Fibroblast of skin of right quadriceps (primary cell): ENCODE measurements at places on chromosomes 6 and 20.

- DNase-seq: peak; percentile 33
Observed at GRCh38 chr20:10672624-10673127, 1.1 kb downstream of the JAG1 start.

GRCh38 chr6:90703336-90703735 lies 116.5 kb upstream of the MAP3K7 start:
- DNase-seq: no peak

GRCh38 chr6:136092897-136093296 lies 157.2 kb downstream of the MTFR2 start:
- DNase-seq: no peak

DNA sequence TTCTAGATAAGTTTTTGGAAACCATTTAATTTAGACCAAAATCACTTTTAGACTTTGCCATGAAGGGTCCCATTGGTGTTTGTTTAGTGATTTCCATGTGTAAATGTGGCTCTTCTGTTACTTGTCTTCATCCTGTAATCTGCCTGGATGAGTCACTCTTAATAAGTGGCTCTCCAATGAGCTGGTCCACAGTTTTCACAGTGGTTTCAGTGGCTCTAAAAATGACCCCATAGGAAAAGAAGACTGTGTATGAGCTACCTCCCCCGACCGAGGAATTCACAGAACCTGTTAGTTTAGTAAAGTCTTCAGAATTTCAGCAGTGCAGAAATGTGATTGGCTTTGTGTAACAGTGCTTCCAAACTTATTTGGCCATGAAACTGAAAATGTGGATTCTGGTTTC lies 492.0 kb upstream of the MARCKS start:
- DNase-seq: peak; percentile 86

DNA sequence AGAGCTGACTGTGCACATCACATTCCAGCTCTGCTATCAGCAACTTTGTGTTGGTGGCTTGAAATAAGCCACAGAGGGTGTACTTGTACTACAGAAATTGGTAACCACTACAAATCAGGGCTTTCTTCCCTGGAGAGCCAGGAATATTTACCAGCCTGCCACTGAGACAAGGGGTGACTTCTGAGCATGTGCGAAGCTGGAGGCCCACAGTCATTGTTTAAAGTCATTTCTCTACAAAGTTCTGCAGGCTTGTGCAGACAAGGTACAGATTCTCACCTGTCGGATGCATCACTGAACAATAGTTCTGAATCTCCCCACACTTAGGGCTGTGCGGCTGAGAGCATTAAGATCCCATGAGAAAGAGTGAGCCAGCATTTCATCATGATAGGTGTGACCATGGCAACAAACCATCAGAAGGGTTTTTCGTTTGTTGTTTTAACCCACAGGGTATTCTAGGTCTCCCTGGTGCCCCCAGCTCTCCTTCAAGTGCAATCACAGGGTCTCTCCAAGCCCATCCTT lies 292.8 kb downstream of the CDC5L start:
- no peak for DNase-seq

DNA sequence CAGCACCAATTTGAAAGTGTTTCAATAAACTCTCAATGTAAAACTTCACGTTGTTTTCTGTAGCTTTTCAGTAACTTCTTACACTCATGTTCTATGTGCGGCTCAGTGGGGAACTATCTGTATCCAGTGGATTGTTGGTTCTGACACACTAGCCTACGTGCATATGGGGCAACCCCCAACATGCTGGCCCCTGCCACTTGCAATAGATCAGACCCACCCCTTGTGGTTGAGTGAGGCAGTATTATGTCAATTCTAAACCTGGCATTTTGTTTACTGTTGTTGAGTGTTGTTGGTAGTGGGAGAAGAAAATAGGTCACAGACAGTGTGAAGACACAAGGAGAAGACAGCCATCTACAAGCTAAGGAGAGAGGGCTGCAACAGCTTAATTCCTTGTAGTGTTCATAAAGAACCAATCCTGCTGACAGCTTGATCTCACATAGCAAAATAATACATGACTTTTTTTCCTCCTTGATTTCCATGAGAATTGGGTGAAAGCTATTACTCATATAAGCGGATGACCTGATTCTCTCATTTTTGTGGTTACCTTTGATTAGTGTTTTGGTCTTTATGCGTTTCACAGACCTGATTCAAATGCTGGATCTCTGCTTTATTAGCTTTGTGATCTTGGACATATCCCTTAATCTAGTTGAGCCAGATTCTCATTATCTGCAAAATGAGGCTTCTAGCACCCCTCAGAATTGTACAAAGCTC lies 320.4 kb downstream of the LAMA2 start:
- peak; percentile 42 for DNase-seq

GRCh38 chr20:6046432-6046831 lies 7.4 kb downstream of the LRRN4 start:
- no peak for DNase-seq
